Activated T-cell treated with anti-CD3 and anti-CD28 coated beads, Interleukin-2, amount 50 U/mL, for 24 hours (primary cell): ENCODE measurements at places on chromosomes 16 and 17.
A peak's percentile ranks its signal among the peaks of the same experiment; 100 is the strongest.

- DNase-seq, result no peak
Measured at GRCh38 chr16:86718118-86718517, 139.8 kb downstream of the FOXL1 start.

DNA sequence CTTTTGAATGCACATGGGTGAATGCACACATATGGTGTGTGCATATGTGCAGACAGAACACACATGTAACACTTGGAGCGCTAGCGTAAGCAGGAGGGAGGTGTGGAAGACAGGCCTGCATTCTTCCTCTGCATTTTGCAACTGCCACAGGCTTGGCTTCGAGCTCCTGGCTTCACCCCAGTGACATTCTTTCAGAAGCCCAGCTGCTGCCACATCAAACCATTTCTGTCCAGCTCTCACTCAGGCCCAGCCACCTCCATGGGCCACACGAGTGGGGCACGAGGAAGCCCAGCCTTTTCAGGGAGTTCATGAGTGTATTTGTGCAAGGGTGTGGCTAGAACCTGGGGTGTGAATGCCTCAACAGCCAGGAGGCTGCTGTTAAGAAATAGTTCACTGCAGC lies 18.8 kb downstream of the LGALS3BP start:
- no peak for DNase-seq

- peak; percentile 63 for DNase-seq
Measured at GRCh38 chr16:30927789-30928378, 4.5 kb downstream of the FBXL19 start.

- no peak for DNase-seq
Measured at GRCh38 chr16:75550211-75550662, 5.8 kb downstream of the TMEM231 start.

DNA sequence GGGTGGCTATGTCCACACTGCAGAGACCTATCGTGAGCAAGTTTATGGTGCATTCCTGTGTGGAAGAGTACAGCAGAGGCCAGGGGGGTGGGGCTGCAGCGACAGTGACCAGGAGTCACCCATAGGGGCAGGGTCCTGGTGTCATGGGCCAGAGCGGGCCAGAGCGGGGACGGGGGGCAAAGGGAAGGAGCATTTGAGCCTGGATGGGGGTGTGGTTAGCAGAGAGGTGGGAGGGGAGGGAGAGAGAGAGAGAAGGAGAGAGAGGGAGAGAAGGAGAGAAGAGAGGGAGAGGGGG lies 17.8 kb downstream of the JPH3 start:
- no peak for DNase-seq

DNA sequence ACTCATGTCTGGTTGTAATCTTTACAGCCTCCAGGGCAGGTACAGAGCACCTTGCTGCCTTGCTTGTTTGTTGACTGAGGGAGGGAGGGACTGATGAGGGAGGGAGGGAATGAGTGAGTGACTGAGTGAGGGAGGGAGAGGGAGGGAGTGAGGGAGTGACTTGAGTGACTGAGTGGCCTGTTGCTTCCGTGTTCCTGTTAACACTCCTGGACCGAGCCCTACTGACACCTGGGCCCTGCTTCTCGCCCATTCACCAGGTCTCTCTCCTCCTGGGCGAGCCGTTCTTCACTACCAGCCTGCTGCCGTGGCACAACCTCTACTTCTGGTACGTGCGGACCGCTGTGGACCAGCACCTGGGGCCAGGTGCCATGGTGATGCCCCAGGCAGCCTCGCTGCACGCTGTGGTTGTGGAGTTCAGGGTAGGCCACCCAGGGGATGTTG lies 41.2 kb downstream of the PRMT7 start:
- DNase-seq, result no peak

GRCh38 chr17:80859002-80859941 lies 132.4 kb upstream of the CHMP6 start:
- no peak for DNase-seq

GRCh38 chr17:41814195-41814594 lies 1.4 kb downstream of the FKBP10 start:
- DNase-seq, result no peak

GRCh38 chr17:53640808-53641207 lies 181.9 kb upstream of the KIF2B start:
- DNase-seq, result no peak

DNA sequence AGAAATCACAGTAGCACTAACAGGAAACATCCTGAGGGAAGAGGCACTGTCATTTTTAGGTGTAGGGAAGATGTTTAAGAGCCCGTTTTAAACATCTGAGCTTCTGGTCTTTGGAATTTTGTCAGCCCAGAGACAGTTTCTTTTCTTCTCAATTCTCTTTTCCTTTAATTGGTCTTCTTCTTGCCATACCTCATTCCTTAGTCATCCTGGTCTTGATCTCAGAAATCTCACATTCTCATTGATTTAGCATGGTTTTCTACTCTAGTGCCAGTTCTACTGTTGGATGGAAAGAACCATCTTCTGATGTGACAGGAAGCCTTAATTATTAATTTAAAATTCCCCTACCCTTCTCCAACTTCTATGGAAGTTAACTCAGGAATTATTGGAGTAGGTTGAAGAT lies 25.4 kb downstream of the BMERB1 start:
- no peak for DNase-seq

- DNase-seq, result no peak
Measured at GRCh38 chr17:45143767-45144198, 4.5 kb upstream of the HEXIM1 start.

DNA sequence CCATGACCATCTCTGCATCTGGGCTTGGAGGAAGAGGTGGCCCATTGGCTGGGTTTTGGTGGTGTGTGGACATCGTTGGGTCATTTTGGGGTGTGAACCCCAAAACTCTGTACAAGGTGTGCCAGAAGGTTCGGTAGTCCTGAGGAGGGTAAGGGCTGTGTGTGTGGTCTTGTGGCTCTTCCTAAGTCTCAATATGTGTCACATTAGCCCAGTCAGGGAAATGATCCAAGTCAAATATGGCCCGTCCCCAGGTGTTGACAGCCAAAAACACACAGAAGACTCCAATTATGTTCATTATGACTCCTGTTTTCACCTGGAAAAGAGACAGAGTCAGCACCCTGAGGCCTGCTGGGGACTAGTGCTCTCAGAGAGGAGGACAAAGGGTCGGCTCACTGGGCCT lies 27.1 kb downstream of the SLC13A5 start:
- DNase-seq, result no peak

- DNase-seq, result no peak
Measured at GRCh38 chr16:17408955-17409441, 61.8 kb downstream of the XYLT1 start.

- DNase-seq, result peak; percentile 49
Measured at GRCh38 chr17:31533546-31534155, 142.2 kb downstream of the RAB11FIP4 start.

- peak; percentile 80 for DNase-seq
Measured at GRCh38 chr16:3431779-3432219, 11.5 kb downstream of the ZNF597 start.

- DNase-seq, result no peak
Measured at GRCh38 chr17:67488768-67489167, 111.7 kb downstream of the PITPNC1 start.

GRCh38 chr17:53749178-53749577 lies 73.5 kb upstream of the KIF2B start:
- DNase-seq, result no peak

DNA sequence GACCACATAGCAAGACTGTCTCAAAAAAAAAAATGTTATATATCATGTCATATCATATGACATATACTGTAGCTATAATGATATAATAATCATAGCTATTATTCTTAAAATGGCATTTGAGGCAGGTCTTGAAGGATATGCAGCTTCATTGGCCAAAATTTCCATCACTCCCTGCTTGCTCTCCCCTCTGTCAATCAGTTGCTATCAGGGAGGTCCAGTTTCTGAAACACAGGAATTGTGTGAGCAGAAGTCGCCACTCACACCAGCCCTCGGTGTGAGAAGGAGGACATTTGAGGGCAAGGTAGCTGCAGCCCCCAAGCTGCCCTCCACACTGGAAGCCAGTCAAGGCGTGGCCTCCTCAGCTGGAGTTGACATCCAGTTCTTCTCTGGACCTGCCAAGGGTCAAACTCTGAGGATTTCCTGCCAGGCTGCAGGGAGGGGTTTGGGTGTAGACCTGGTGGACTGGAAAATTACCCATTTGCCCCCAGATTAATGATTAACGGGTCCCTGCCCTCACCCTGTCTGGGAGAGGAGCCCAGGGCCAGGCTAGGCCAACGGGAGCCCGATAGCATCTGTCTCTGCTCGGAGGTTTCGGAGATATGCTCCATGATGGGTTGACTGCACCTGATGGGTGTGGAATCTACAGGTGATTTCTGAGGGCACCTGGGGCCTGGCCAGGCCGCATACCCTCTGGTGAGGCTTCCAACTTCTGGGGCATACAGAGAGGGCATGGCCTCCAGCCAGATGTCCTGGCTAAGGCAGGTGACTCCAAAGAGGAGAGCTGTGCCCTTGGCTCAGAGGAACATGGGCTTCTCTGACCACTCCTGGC lies 18.8 kb downstream of the WNT9B start:
- no peak for DNase-seq

DNA sequence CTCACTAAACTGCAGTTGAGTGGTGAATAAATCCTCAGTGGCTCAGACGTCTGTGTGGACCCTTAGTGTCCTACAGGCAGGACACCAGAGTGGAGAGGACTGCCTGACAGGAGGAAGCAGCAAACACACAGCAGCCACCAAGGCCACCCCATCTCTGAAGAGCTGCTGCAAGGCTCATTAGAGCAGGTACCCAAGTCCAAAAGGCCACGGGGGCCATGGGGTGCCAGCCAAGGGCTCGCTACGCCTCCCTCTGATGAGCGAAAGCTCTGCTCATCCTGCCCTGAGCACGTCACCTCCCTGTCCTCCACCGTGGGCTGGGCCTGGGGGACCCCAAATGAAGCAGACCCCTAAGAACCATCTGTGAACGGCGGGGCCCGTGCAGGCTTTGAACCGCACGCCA lies 70.1 kb upstream of the DOC2B start:
- DNase-seq, result no peak

DNA sequence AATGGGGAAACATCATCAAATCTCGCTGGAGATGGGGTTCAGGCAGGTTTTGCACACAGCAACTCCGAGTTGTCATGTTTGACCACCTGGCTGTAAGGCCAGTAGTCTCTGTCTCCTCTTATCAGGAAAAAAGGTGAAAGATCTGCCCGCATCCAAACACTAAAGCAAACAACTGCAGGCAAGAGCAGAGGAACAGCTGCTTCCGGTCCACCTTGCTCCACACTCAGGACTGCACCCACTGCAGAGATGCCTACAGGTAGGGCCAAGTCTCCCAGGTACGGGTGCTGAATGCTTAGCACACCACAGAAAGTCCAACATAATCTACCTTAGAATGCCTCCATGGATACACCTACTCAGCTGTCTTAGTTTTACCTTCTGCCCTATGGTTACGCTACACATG lies 7.3 kb downstream of the TEX2 start:
- no peak for DNase-seq

- DNase-seq, result no peak
Measured at GRCh38 chr16:10121491-10121890, 60.7 kb downstream of the GRIN2A start.

DNA sequence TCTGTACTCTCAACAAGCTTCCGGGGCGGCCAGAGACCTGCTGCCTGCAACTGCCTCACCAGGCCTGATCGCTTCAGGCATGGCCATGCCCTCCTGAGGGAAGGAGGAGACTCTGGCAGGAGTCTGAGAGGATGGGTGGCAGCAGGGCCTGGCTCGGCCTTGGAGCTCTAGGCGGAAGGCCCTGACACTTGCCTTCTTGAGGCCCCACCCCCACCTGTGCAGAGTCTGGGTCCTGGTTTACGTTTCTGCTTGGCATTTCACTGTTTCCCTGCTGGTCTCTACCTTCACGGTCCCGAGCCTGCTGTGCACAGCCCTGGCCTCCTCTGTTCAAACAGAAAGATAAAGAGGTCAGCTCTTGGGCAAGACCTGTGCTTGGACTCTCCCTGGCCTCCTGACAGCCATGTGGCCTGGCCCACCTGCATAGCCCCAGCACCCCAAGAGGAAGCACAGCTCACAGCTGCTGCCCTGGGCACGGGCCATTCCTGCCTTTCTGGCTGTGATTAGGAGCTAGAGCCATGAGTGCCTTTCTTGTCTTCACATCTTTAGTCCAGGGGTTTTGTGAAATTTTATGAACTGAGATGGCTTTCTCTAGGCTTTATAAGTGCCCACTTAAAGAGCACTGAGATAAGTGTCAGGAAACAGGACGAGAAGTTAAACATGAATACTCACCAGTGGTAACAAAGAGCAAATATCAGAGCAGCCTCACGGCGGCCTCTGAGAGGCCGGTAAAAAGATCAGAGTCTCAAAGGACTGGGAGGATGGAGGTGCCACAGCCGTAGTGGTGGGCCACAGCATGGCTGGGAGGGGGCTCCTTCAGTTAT lies 25.6 kb upstream of the MTSS2 start:
- no peak for DNase-seq

- DNase-seq, result no peak
Measured at GRCh38 chr16:71351558-71351901, 7.0 kb upstream of the CALB2 start.

DNA sequence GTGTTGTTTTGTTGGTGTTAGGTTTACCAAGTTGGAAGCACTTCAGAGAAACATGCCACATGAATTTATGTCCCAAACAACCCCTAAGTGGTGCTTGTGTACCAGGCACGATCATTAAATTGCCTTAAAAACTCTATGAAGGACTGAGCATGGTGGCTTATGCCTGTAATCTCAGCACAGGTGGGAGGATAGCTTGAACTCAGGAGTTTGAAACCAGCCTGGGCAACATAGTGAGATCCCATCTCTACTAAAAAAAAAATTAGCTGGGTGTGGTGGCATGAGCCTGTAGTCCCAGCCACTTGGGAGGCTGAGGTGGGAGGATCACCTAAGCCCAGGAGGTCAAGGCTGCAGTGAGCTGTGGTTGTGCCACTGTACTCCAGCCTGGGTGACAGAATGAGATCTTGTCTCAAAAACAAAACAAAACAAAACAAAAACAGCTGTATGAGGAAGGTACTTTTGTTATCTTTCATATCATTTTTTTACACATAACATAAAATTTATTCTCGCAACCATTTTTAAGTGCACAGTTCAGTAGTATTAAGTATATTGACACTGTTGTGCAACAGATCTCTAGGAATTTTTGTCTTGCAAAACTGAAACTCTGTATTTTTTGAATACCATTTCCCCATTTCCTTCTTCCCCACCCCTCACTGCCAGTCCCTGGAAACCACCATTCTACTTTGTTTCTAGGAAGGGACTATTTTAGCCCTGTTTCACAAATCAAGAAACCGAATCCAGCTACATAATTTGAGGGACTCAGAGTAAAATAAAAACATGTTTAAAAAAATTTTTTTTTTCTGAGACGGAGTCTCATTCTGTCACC lies 14.3 kb upstream of the RBBP6 start:
- DNase-seq, result no peak

GRCh38 chr17:42403150-42403549 lies 14.9 kb upstream of the STAT3 start:
- peak; percentile 73 for DNase-seq
